ENCODE measurements at places on chromosomes 7 and 10.
A peak's percentile ranks its signal among the peaks of the same experiment; 100 is the strongest.

DNA sequence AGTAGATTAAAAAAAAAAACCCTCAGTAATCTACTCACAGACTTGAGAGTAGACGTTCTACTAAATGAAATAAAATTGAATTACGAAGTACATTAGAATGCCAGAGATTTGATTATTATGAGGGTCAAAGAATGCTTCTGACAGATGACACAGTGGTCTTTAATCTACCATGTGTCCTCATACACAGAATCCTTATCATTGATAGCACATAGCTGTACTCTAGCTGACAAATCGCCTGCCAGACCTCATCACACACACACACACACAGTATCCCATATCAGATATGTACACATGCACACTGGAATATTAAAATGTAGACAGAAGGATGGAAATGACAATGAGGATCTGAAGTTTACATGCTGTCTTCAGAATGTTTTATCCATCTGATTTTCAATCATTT, 104.6 kb downstream of the SORCS1 start:
- DNase-seq = peak; percentile 38

DNA sequence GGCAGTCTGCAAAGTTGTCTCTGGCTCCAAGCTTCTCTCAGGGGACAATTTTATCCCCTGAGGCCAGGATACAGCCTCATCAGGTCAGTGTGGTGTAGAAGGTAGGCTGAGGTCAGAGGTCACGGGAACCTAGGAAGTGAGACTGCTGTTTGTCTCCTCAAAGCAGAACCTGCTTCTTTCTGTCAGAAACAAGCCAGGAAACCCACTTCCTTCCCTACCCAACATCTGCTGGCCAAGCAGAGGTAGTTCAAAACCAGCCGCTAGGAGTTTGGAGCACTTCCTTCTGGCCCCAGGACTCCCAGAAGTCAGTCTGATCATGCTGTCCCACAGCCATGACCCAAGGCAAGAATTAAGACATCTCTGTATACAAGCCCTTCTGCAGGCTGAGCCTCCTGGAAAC, 12.2 kb downstream of the CLRN3 start:
- DNase-seq = no peak

DNA sequence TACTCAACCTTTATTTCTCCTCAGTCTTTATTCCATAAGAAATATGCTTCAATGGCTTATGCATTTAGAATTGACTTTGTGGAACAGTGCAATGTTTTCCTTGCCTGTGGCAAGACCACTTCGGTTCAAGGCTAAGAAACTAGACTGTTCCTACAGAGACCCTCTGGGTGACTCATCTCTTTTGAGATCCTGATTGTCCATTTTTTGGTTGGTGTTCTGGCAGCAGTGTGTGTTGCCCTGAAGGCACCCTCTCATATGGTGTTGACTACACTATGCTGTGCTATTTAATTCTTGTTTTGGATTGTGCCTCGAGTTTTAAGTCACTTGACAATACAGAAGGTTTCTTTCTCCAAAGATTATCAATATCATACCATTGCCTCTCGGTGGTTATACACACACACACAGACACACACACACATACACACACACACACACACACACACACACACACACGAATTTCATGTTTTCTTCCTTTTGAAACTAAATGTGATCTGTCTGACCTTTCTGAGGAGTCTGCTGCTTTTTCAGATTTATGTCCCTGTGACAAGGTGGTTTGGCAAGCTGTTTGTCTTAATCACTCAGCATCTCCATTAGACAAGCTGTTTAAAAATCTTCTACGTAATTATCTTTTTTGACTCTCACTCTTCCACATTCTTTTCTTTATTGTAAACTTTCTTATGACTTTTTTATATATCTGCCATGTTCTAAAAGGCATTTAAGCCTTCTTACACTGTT, 187.2 kb downstream of the VTI1A start:
- no peak for DNase-seq

- no peak for DNase-seq
These were observed 28.4 kb upstream of the FKBP9 start for GRCh38 chr7:32928785-32929298.

GRCh38 chr7:100266576-100267354, 40.7 kb upstream of the SPDYE3 start:
- DNase-seq = no peak

- DNase-seq = peak; percentile 48
These were observed 33.4 kb downstream of the PRKAR2B start for GRCh38 chr7:107077699-107078516.

GRCh38 chr10:70328967-70329366, 45.2 kb upstream of the NPFFR1 start:
- DNase-seq = no peak

- DNase-seq = no peak
These were observed 28.8 kb upstream of the GPR26 start for GRCh38 chr10:123637326-123637880.

DNA sequence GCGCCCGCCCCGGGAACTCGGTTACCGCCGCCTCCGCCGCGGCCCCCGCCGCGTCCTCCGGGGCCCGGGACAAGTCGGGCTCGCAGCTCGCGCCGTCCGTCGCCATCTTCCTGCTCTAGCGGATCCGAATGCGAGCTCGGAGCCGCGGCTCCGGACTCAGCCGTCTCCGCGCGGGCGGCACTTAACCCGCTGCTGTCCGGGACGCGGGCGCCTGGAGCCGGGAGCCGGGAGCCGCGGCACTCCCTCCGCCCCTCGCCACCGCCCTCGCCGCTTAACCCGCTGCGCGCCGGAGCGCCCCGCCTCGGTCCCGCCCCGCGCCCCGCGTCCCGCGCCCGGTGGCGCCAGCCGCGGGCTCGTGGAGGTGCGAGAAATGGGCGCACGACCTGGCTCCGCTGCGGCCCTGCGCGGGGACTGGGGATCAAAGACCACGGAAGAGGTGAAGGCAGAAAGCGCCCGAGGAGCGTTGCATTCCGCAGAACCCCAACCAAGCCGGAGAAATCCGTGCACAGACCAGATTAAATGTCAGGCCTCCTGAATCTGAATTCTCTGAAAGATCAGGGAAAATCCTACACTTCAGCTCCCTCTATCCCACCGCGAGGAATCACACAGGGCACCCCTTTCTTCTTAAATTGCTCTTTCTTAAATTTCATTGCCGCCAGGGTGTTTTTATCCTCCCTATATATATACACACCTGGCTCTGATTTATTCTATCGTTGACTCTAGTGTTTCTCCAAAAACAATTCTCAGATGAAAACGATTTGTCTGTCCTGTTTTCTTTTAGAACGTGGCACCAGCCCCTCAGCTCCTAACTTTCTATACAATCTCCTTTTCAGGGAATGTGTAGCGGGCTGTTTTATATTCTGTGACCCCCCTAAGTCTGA, at the start of gene CTTNBP2:
Gene CTTNBP2, minus strand, starts transcription at position 132 of the 881 bp plus-strand sequence. Its CDS starts 26 bp downstream, at position 106.
- no peak for DNase-seq

DNA sequence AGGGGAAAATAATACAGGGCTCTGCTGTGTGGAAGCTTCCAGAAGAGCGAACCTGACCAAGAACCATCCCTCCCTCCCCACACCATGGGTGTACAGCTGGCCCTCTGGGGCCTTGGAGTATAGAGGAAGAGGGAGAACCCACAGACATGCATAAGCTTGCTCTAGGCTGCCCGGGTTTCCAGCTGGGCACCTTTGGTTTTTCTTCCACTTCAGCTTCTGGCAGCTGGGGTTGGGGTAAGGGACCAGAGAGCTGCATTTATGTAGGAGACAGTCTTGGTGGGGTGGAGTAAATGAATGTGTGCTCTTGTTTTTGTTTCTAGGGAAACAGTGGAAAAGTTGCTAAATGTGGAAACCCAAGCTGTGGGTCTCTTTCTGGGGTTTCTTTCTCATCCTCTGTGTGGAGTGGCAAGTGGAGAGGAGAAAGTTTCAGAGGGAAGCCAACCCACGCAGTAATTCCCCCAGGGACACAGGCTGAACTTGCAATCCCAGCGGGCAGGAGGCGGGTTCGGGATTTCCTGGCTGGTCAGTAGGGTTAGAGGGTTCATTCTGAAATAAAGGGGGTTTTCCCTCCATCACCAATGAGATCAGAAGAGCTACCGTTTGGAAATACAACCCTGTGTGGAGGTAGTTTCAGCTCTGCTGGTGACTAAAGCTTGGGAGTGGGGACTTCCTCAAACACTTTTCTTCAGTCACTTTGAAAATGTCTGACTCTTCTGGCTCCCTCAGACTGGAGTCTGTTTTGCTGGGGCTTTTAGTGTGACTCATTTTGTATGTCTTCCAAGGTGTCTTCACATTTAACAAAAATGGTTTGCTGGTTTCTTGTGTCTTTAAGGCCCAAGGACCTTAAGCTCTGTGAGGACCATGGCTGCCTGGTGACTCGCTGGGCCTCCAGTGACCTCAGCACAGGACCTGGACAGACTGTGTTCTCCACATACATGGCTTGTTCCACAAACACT, 22.2 kb upstream of the SRGN start:
- DNase-seq = no peak

- DNase-seq = no peak
These were observed 47.6 kb upstream of the PDCD4 start for GRCh38 chr10:110824152-110824441.

DNA sequence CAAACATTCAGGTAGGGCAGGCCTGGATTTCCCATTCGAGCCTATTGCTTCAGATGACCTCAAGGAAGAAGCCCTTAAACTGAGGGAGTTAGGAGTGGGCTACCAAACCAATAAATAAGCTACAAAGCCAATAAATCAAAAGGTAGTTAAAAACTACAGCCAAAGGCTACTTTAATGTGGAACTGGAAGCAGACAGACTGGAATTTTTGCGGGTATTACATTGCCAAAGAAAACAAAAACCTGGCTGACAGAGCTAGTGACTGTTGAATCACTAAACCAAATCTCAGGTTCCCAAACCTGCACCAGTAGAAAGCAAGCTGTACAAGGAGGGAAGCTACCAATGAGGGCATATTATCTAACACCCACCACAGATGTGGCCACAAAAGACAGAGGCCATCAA, 315.6 kb downstream of the GRM8 start:
- no peak for DNase-seq
